ENCODE measurements at places on chromosomes 11 and 22.

- no peak for DNase-seq
Observed at GRCh38 chr22:19933341-19934241, 8.0 kb upstream of the COMT start.

GRCh38 chr11:16166571-16166970 is 189.8 kb downstream of the SOX6 start:
- no peak for DNase-seq

GRCh38 chr22:20044495-20045151 is 23.7 kb downstream of the TANGO2 start:
- DNase-seq = no peak

- DNase-seq = no peak
Observed at GRCh38 chr11:65611028-65611757, 2.8 kb downstream of the MAP3K11 start.

DNA sequence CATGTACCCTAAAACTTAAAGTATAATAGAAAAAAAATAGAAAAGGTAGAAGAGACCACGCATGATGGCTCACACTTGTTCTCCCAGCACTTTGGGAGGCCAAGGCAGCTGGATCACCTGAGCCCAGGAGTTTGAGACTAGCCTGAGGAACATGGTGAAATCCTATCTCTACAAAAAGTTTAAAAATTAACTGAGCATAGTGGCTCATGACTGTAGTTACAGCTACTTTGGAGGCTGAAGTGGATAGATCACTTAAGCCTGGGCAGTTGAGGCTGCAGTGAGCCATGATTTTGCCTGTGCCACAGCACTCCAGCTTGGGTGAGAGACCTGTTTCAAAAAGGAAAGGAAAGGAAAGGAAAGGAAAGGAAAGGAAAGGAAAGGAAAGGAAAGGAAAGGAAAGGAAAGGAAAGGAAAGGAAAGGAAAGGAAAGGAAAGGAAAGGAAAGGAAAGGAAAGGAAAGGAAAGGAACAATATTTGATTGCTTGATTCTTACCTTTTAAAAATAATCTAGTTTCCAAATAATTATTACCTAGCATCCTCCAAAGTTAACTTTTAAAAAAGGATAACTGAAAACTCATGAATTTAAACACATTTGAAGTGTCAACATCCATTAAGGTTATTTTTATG is 99.9 kb upstream of the PAX6 start:
- DNase-seq = no peak

DNA sequence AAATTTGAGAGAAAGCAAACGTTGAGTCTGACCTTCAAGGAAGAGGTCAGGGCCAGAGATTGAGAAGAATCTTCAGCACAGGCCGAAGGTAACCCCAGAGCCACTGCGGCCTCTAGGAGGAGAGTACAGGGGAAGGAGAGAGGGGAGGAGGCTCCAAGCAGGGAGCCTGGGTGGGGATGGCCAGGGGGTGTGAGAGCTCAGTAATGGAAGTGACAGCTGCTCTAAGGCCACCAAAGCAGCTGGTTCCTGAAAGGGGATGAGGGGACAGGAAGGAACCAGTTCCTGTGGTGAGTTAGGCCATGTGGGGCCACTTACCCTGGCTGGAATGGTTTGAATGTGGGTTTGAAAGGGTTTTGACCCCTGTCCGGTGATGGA is 46.1 kb downstream of the PISD start:
- DNase-seq = no peak

GRCh38 chr22:45863981-45864751 is 112.8 kb downstream of the WNT7B start:
- DNase-seq = peak; percentile 85

- DNase-seq = no peak
Observed at GRCh38 chr11:86726118-86726753, 53.8 kb upstream of the ME3 start.

DNA sequence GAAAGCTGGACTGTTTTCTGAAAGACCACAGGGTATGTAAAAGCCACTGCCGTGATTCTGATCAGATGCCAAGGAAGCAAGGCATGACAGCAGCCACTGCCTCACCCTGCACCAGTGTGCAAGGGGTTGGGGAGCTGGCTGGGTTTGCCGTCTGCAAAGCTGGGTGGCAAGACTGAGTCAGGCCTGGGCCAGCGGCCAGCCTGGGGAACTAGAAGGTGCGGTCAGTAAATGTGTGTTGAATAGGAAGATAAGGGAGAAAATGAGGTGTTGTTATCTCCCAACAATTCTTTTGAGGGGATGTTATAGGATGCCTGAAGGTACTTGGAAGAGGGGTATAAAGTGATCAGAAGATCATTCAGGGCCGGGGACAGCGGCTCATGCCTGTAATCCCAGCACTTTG is 8.0 kb downstream of the VSTM5 start:
- DNase-seq = no peak

GRCh38 chr11:78212586-78213371 is 24.1 kb downstream of the USP35 start:
- DNase-seq = peak; percentile 19

DNA sequence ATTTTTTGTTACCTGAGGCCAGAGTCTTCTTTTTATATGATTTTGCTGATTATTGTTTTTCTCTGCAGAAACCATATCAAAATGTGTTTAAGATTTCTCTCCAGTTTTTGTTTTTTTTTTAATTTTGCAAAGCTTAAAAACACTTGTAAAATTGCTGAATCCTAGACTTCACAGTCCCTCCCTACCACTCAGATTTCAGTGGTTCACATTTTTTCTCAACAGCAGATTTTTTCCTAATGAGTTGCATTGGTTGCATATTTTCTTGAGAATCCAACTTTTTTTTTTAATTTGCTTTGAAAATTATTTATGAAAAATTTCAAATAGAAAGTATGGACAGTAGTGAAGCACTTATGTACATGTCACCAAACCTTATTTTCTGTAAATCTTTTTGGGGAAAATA is 5.8 kb downstream of the ARL14EP start:
- DNase-seq = no peak

DNA sequence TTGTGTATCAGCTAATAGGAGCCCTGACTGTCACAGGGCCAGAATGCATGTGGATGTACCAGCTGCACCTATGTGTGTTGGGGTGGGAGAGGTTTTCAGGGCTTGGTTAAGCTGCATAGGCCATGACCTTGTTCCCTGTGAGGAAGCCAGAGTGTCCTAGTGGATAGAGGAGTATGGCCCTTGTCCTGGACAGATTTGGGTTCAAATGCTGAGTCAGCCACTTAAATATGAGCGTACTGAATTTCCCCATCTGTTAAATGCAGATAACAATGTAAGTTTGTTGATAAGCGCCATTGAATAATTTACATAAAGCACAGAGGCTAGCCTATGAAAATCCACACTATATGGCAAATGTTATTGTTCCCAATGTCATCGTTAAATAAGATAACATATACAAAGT is 74.4 kb downstream of the PANX1 start:
- DNase-seq = no peak

- peak; percentile 38 for DNase-seq
Observed at GRCh38 chr11:131691181-131692041, 321.0 kb downstream of the NTM start.

DNA sequence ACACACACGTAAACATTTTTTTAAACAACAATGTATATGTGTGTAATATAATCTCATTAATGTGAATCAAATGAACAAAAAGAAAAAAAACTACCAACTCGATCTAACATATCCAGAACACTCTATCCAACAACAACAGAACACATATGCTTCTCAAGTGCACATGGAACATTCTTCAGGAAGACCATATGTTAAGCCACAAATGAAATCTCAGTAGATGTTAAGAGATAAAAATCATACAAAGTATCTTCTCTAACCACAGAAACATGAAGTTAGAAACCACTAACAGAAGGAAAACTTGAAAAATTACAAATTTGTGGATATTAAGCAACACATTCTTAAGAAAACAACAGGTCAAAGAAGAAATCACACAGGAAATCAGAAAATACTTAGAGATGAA is 25.5 kb upstream of the TMEM45B start:
- no peak for DNase-seq

GRCh38 chr22:23790819-23791737 is 4.3 kb downstream of the SMARCB1 start:
- DNase-seq = no peak

DNA sequence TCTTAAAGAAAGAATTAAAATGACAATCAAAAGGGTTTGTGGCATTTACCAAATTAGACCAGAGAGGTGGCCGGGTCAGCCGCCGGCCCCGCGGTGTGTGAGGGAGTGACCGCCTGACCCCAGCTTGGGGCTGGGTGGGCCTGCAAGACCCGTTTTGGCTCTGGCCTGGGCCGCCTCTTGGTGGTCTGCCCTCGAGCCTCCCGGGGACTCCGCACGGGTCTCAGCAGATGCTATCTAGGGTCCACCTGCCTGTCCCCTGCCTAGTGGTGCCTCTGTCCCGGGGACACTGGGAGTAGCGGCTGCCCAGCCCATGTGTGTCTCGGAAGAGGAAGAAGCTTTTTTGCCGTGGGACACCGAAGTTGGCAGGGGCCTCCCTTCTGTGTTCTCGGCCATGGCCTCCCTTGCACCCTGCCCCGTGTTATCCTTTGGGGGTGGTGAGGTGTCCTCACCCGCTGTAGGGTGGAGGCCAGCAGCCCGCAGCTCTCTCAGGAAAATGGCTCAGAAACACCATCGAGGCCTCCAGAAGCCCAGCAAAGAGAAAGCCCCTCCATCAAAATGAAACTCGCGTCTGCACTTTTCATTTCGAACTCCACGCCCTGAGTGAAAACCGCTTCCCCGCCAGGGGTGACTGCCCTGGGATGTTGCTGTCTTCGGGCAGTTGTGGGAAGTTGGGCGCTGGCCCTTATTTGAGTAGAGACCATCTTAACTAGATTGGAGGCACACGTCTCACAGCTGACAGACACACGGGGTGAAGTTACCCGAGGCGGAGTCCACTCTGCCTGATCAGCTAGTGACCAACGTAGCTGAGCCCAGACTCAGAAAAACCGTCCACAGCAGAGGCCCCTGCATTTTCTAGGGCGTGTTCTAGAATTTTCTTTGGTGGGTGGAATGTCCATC is 8.0 kb downstream of the CCND1 start:
- DNase-seq = no peak

DNA sequence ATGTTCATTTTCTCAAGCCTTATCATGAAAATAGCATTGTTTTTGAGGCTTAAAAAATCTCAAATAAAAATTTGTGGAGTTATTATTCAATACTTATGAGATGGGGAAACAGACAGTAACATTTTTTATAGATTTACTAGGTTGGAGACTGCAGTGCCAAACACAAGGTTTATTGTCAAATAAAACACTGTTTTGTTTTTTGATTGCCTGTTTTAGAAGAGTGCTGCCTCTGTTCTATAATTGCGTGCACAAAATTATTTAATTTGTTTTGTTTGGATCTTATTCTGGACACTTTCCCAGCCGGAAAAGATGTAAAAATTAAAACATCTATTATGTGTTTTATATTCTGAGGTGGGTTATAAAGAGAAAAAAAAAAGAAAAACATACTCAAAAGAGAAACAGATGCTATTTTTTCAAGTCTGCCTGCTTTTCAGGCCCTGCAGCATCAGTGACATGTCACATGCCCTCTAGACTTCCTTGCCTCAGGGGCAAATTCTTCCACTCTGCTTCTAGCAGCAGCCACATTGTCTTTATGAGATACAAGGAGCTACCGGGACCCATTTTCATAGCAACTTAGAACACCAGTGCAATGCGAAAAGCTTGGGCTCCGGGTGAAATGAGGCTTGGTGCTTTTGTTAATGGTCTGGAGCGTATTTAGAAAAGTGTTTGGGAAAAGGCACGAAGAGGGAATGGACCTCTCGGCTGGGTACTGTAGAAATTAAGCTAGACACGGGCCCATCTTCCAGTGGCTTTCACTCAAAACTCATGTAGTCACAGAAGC is 77.5 kb downstream of the EFCAB6 start:
- no peak for DNase-seq

DNA sequence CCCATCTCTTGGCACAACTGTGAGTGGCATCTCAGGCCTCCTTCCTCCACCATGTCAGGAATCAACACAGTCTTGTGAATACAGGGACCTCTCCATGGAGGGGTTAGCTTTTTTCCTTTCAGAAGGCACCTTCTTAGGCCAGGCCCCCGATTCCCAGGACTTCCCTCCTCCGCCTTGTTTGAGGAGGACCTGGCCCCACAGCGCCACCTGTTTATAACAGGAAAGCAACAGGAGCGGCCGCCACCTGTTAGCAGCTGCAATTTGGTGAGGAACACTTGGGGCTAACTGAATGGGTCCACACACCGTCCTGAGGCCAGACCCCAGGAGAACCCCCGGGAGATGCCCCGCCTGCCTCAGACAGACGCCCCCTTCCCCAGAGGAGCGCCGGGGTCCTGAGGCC is 3.8 kb upstream of the PKP3 start:
- DNase-seq = no peak

Measured in activated T-cell treated with anti-CD3 and anti-CD28 coated beads, Interleukin-2, amount 50 U/mL, for 24 hours (primary cell).